ENCODE measurements at places on chromosomes 4 and X.
A peak's percentile ranks its signal among the peaks of the same experiment; 100 is the strongest.

DNA sequence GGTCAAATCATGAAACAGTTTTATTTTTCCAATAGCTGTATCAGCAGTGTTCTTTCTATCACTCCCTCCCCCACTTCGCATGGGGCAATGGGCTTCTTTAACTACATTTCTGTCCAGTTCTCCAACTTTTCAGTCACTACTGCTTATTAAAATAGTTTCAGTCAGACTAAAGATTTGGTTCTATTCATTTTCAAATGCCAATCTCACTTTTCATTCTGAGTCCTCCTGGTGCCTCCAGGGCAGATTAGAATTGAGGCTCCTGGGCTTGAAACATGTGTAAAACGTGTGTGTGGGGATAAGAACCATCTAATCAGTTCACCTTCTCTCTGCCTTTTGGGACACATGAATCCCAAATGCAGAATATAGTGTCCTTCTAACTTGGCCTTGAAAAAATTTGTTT, 3.5 kb upstream of the BEX3 start:
- no peak for DNase-seq

DNA sequence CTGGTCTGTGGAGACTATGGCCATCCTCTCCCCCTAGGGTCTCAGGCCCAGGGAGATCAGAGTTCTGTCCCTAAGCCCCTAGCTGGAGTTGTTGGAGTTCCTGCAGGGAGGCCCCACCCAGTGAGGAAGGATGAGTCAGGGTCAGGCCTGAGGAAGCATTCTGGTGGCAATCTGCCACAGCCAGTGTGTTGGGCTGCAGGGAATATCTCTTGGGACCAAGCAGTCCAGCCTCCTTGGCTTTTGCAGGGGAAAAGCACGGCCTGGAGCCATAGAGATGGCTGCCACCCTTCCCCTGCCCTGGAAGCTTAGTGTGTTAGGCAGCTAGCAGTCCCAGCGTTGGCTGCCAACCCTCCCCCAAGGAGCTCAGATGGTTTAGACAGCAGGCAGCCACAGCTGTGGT, 202.4 kb downstream of the RTL9 start:
- peak; percentile 7 for DNase-seq

- DNase-seq, result no peak
Measured at GRCh38 chr4:171793723-171794122, 19.5 kb upstream of the GALNTL6 start.

- DNase-seq, result no peak
Measured at GRCh38 chrX:17655211-17656034, 81.9 kb upstream of the SCML1 start.

DNA sequence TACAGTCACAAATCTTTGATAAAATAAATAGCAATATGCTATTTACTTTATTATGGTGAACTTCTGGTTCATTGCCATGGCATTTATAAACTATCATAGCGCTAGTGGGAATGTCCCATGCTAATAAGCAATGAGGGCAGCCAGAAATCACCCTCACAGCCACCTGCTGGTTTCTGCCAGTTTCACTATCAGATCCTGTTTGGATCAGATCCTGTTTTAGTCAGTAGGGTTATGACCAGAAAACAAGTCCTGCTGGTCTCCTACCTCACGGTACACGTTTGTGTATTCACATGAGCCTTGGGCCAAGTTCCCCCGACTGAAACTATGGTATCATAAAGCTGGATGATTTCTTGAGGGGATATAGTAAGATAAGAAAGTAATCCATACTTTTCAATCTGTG, 17.7 kb downstream of the FOXR2 start:
- no peak for DNase-seq

- DNase-seq, result no peak
Measured at GRCh38 chr4:1588306-1588705, 95.8 kb downstream of the FAM53A start.

DNA sequence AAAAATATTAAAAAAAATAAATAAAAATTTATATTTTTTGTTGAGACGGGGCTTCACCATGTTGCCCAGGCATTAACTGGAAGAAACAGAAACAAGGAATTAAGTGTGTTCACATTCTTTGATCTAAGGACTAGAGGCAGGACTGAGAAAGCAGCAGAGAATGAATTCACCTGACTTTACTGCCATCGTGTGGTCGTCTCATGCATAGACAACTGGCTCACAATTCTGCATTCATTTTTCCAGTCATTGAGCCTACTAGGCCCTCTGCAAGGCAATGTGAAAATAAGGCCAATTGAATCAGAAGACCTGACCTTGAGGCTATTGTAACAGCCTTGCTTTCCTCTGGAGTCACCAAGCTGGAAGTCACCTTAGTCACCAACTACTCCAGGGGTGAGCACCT, 37.4 kb downstream of the LHFPL1 start:
- DNase-seq, result peak; percentile 53

DNA sequence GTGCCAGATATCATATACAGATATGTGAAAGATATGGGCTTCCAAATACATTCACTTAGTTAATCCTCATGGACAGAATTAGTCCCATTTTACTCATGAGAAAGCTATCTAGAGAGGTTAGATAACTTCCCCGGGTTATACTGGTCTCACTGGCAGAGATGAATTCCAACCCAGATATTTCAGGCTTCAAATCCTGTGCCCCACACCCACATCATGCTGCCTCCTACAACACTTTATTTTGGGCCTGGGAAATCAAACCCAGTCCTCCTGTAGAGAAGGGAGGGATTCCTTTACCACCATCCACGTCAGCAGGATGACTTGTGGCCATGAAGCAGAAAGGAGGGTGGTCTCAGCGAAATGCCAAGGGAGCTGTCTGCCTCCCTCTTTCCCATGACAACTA, 113.8 kb downstream of the ATP10D start:
- DNase-seq, result no peak

GRCh38 chrX:38881066-38881465, 79.8 kb downstream of the MID1IP1 start:
- no peak for DNase-seq

DNA sequence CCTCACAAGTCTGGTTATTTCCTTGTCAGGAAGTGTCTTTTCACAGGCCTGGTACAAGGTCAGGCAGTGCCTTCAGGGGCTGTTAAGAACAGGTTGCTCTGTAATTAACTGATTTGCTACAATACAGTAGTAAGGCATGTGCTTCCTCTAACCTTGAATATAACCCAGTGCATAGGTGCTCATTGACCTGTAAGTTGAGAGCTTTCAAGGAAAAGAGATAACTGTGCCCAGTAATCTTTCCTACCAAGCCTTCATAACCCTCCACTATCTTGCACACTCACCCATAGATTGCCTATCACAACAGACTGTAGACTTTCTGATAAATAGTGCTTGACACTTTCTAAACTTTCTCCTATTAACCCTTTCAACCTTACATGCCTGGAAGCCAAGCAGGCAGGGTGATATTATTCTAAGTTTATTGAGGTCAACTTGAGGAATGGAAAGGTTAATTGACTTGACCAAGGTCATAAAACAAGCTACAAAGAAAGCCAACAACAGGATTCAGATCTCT, 148.1 kb downstream of the PPARGC1A start:
- no peak for DNase-seq

DNA sequence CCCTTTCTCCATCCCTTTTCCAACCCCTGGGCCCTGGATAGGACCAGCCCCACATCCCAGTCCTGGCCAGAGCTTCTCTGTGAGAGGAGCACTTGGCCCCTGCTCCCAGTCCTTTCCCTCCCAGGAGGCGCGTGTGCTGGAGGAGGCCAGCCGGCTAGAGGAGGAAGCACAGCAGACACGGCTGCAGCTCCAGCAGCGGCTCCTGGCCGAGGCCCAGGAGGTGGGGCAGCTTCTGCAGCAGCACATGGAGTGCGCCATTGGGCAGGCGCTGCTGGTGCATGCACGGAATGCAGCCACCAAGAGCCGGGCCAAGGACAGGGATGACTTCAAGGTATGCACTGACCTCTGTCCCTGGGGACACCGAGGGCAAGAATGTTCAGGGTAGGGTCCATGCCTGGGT, 87.5 kb downstream of the EVC start:
- DNase-seq, result no peak

DNA sequence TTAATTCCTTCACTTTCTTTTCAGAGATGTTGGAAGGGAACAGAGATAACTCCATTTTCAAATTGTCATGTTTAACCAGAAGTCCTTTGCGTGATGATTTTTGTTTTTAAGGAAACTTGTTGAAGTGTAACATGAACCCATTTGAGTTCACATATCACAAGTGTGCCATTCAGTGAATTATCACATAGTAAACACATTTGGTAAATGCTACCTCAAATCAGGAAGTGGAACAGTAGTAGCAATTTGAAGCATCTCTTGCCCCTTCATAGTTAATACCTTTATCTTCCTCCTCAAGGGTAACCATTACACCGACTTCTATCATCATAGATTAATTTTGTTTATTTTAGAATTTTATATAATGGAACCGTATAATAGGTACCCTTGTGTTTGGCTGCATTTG, 35.8 kb downstream of the KDM6A start:
- no peak for DNase-seq

DNA sequence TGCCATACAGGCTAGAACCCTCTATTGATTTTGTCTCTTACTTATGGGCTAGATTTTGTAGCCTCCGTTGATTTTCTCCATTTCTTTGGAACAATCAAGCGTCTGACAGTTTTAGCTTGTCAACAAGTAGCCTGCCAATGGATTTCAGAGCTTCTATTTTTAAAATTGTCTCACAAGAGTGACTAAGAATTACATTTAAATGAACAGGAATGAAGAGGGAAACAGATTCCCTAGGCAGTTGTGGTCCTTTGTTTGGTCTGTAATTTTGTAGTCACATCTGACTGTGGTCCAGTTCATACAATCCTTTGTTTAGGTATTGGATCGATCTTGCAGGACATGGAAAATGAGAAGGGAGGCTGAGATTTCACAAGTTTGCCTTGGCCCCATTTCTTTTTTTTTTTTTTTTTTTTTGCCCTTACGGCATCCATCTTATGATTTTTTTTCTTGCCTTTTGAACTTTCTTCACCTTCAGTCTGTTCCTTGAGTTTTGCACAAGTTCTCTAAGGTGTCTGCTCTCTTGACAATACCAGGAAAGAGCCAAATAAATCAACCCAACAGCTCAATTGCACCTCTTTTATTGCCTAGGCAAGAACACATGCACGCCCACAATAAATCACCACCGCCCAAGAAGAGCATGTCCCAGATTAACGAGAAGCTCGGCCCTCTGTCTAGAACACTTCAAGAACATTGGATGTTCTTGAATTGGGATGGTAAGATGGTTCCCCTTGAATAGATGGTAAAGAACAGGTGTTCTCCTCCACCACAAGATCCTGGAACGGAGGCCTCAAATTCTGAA, 86.5 kb upstream of the EGFL6 start:
- no peak for DNase-seq

GRCh38 chr4:71201817-71202576, 136.8 kb upstream of the SLC4A4 start:
- DNase-seq, result no peak

DNA sequence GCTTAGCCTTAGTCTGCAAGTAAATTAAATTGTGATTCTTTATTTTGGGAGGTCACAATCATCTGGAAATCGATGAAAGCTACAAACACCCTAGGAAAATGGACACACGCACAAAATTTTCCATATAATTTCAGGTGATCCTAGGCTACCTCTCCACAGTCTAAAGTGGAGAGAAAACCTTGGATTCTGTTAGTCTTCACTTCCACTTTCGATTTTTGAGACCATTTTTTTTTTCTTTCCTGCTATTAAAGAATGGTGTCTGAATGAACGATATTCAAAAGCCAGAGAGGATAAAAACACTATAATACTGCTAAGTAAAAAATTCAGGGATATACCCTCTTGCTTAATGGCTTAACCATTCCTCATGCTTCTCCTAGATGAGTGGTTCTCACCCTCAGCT, 1.7 kb downstream of the FBXL5 start:
- DNase-seq, result no peak

- no peak for DNase-seq
Measured at GRCh38 chr4:48379587-48380180, 38.4 kb downstream of the SLAIN2 start.

DNA sequence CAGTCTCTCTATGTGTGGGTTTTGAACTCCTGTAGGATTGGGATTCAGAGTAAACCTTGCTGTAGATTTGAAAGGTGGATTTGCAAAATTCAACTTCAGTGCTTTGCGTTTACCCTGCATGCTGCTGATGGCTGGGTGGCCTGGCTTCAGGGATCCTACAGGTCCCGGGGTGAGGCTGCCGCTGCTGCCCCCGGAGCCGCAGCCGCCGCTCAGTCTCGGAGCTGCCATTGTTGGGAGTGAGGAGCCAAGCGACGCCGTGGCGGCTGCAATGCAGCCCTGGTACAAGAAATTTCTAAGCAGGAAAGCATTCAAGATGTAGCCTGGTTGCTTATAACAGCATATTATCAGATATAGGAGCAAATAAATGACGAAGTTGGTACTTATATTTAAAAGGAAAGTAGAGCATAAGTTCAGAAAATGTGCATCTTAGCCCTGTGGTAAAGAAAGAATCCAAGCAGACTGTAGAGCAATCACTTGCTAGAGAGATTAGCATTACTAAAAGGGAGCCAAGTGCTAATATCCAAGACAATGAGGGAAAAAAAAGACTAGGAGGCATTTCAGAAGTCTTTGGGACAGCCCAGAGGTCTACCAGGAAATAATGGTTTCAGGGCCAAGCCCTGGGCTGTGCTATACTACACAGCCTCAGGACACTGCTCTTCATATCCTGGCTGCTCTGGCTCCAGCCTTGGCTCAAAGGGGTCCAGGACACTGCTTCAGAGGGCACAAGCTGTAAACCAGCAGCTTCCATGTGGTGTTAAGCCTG, 36.9 kb upstream of the CHIC1 start:
- no peak for DNase-seq

DNA sequence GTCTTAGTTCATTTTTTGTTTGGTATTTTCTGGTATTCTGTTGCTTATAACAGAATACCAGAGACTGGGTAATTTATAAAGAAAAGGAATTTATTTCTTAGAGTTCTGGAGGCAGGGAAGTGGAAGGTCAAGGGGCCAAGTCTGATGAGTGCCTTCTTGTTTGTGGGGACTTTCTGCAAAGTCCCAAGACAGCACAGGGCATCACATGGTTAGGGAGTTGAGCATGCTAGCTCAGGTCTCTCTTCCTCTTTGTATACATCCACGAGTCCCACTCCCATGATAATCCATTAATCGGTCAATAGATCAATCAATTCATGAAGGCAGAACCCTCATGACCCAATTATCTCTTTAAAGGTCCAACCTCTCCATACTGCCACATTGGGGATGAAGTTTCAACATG, 31.1 kb downstream of the IL13RA1 start:
- DNase-seq, result no peak

DNA sequence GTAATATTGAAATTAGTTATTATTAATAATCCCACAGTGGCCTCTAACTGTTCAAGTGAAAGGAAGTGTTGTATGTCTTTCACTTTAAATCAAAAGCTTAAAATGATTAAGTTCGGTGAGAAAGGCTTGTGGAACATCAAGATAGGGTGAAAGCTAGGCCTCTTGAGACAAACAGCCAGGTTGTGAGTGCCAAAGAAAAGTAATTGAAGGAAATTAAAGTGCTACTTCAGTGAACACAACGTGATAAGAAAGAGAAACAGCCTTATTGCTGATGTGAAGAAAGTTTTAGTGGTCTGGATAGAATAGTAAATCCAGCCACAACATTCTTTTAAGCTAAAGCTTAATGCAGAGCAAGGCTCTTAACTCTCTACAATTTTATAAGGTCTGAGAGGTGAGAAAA, 42.6 kb upstream of the IL13RA2 start:
- DNase-seq, result no peak

GRCh38 chrX:65874765-65875164, 165.1 kb downstream of the VSIG4 start:
- DNase-seq, result no peak

GRCh38 chr4:83197555-83198235, 83.2 kb upstream of the PLAC8 start:
- DNase-seq, result no peak

Data from RCC 7860 (cell line).